ENCODE measurements at places on chromosomes 2 and 18.

DNA sequence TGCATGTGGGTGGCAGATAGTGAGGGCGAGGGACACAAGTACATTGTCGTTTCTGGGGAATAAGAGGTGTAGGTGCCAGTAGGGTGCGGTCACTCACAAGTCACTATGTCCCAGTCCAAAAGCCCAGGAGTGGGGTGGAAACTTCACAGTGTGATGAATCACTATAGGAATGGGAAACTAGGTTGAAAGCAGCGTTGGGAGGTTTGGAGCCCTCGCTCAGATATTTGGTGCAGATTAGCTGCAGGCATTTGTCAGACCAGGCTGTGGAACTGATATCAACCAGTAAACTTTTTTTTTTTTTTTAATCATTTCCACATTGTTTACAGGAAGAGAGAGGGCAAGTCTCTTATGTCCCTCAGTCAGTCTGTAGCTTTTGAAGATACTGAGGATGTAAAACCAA is 121.8 kb downstream of the CERS6 start:
- no peak for DNase-seq

- no peak for DNase-seq
Measured at GRCh38 chr18:53241161-53241560, 901.2 kb downstream of the DCC start.

DNA sequence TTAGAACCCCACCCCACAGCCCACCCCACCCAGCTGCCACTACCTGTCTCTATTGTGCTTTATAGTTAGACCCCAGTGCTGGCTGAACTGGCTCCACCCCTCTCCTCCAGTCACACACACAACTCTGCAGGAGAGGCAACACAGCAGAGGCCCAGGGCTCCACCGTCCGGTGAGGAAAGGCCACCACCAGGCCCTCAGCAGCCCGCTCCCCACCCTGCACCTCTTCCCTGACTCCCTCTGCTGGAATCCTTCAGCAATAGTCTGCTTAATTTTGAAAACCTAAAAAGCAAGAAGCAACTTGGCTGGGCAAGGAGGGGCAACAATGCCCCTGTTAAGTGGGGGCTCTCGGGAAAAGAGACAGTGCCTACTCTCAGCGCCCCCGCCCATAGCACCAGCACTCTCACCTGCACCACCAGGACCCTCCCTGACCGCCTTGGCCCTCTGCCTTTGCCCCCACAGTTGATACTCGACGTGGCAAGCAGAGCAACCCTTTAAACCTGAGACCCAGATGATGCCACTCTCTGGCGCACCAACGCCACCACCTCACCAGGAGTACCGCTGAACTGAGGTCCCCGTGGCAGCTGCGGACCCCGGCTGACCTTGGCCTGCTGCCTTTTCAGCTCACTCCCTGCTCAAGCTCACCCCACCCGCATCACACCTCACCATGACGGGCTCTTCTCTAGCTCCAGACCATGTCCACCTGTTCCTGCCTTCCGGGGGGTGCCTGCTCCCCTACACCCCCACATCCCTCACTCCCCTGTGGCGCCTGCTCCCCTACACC is 45.7 kb downstream of the NDUFA10 start:
- DNase-seq: no peak

DNA sequence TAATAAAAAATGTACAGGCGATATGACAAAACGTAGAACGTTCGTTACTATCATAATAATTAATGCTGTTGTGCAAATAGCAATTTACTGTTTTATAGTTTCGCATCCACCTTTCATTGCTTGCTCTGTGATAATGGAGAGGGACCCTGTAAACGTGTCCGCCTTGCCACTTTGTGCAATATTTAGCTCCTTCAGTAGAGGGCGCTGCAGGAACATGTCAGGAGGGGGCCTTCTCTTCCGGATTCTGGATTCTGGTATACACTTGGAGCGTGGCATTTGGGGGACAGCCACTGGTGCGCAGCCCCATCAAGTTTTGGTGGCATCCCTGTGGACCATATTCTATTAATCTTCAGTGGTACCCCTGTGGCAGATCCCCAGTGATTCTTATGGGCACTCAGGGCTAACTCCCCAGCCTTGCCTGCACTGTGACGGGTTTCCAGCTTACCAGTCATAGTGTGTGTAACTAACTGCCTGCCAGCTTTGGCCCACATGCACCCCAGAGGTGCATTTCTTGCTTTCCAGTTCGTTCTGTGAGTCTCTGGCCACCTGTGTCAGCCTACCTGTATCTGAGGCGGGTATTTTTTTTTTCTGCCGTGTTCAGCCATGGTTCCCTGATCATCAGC is 140.3 kb downstream of the CYRIA start:
- peak; percentile 6 for DNase-seq

DNA sequence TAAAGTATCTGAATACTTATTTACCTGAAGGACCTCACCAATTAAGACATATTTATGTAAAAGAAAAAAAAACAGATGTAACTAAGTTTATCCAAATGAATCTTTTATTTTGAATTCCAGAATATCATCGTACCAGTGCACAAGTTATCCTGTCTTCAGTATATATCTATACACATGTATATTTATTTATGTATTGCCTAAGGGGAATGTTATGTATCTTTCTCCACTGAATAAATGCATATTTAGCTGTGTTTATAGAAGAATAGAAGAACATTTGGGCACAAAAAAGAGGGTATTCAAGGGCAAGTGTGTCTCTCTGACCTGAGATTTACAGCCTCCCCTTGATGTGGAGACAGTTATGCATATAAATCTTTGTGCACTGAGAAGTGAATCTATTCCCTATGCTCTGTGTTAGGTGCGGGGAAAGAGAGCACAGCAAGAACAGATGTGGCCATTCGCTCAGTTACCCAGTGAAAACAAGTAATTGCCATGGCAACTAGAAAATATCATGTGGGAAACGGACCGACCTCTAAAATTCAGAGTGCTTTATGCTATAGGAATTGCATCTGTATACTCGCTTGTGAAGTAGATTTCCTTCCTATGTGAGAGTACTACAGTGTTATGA is 39.5 kb upstream of the ASXL3 start:
- no peak for DNase-seq

DNA sequence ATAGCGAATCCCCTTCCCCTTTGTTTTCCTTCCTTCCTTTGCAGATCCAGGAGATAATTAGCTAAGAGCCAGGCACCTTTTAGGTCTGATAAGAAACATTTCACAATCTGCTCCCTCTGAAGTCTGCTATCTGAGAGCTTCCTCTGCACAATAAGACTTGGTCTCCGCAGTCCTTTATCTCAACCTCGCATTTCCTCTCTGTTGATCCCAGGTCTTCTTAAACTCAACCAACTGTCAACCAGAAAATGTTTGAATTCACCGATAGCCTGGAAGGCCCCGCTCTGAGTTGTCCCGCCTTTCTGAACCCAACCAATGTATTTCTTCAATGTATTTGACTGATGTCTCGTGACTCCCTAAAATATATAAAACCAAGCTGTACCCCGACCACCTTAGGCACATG is 78.4 kb upstream of the CTDP1 start:
- no peak for DNase-seq

DNA sequence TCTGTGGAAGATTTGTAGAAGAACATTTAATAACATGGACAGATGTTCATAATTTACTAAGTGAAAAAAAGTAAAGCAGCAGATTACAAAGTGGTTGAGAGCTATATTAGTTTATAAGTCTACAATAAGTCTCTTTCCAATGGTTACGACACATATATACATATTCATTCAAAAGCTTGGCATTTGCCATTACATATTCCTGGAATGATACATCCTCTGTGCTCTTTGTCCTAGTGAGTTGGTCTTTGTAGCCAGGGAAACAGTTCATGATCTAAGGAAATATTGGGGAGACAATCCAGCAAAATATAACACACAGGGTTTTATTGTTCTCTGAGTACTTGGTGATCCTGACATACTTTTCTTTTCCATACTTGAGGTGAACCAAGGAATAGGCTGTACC is 32.5 kb upstream of the SOS1 start:
- no peak for DNase-seq

DNA sequence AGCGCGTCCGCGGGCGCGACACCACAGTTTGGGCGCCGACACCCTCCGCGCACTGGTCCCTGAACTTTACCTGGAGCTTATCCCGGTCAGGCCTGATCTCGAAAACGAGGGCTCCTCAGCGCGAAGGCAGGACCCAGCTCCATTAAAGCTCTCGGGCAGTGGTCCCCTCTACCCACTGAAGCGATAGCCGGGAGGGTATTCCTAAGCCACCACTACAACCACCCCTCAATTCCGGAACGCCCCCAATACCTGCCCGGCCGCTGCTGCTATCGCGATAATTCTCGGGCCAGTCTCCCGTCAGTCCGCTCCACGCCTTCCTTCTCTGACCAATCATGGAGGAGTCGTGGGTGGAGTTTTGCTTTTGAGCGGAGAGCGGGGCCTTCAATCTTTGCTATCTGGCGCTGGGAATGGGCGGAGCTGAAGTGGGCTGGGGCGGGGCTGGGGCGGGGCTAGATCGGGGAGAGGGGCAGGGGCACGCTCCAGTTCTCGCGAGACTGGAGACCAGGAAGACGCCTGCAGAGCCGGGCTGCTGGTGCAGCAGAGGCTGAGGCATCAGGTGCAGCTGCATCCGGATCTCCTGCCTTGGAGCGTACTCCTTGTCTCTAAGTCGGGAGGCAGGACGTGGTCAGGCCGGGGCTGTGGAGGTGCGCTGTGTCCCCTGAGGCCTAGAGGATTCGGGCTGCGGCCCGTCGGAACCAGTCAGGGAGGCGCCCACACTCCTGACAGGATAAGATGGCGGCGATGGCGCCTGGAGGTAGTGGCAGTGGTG is at the start of the genes PIGN and RELCH:
Gene PIGN, minus strand, starts transcription at position 283 of the 769 bp plus-strand sequence. CDS start 25,703 bp downstream, outside the sequence.
Gene RELCH, plus strand, starts transcription at position 482 of the 769 bp plus-strand sequence. Its CDS starts 251 bp downstream, at position 733.
- peak; percentile 97 for DNase-seq

DNA sequence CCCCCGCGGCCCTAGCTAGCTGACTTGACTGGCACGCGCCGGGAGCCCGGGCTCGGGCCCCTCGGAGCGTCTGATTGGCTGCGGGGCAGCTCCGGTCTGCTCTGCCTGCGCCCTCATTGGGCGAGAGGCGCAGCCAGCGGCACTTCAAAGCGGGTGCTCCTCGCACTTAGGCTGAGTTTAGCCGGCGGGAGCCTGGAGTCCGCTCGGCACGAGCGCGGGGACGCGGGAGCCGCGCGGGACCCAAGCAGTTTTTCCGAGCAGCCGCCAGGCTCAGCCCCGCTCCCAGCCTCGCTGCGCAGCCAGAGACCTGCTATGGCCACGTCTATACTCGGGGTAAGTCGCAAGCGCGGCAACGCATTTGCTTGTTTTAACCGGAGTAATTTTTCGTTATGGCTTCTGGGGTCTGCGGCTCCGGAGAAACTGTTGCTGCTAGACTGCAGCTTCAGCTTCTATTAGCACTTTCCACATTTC is at the start of gene SP9:
Gene SP9, plus strand, starts transcription at position 174 of the 471 bp plus-strand sequence. Its CDS starts 139 bp downstream, at position 313.
- no peak for DNase-seq

DNA sequence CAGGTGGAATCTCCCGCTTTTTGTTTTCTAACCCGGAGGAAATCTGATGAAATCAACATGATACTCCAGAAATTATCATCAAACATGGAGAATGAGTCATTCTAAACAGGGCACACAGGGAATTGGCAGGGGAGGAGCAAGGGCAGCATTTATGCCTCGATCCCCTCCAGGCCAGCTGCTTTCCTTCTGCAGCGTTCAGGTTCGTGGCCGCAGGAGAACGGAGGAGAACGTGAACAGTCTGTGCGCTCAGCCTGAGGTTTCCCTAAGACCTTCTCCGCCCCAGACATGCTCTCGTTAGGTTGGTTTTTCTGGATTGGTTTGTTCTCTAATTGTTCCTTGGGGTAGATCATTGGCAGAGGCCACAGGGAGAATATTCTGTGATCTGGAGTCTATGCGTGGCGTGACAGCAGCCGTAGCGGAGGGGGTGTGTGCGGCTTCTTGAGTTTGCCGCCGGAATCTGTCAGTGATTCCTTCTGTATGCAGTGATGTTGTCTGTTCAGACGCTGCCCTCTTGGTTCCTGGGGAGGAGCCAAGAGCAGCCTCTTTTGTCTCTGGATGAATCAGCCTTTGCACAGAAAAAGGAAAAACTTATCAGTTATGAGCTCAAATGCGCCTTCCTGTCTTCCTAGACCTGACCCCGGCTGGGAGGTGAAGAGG is 75.9 kb downstream of the SH3BP4 start:
- DNase-seq: no peak

DNA sequence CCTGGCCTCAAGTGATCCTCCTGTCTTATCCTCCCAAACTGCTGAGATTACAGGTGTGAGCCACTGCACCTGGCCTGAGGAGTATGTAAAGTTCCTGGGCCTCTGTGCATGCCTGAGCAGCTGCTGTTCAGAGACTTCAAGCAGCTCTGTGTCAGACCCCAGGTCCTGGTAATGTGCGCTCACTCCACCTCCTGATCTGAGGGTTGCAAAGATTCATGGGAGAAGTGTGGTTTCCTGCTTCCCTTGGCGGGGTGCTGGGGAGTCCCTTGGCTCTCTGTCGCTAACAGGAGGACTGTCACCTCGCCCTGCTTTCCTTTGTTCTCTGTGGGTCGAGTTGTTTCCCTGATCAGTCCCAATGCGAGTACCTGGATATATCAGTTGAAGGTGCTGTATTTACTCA is 8.6 kb upstream of the IL36A start:
- no peak for DNase-seq

GRCh38 chr18:62187543-62188510 is 772 bp downstream of the RELCH start:
- no peak for DNase-seq

- DNase-seq: no peak
Measured at GRCh38 chr2:45001869-45002385, 7.3 kb downstream of the SIX2 start.

- DNase-seq: no peak
Measured at GRCh38 chr2:106147665-106148064, 46.4 kb downstream of the UXS1 start.

DNA sequence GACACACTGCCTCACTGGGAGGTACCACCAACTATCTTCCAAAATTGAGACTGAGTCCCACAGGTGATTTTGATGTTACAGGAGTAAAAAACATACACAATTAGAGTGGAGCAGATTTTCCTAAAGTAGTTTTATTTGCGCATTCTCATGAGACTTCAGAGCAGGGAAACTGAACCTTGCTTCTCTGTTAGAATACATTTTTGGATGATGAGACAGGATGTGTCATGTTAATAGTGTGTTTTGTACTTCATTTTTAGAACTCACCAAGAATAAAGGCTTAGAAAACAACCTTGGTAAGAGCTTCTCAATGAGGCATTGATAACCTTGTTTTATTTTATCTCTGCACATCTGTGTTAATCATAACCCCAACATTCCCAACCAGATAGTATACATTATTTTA is 310.2 kb upstream of the GALNT5 start:
- DNase-seq: no peak

GRCh38 chr2:3770724-3771415 is 67.5 kb downstream of the DCDC2C start:
- DNase-seq: no peak

DNA sequence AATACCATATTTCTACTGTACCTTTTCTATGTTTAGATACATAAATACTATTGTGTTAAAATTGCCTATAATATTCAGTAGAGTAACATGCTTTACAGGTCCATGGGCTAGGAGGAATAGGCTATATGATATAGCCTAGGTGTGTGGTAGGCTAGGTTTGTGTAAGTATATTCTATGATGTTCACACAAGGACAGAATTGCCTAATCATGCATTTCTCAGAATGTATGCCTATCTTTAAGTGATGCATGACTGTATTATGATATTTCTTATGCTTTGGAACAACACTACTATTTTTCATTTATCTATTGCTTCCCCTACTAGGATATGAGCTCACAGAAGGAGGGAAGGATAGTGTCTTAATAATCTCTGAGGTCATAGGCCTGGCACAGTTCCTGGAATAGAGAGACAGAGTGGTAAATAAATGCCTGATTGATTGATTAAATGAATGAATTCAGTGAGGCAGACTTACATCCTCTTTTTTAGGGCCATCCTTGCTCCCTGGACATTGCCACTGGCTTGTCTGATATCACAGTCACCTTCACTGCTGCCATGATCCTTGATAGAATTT is 121.0 kb downstream of the MYO3B start:
- DNase-seq: no peak

GRCh38 chr2:227228061-227228667 is 63.7 kb downstream of the COL4A3 start:
- DNase-seq: no peak

Measured in HCT116 (cell line).